ENCODE measurements at places on chromosomes 7 and 10.

- no peak for DNase-seq
These were observed 67.8 kb downstream of the EMX2 start for GRCh38 chr10:117610321-117610720.

DNA sequence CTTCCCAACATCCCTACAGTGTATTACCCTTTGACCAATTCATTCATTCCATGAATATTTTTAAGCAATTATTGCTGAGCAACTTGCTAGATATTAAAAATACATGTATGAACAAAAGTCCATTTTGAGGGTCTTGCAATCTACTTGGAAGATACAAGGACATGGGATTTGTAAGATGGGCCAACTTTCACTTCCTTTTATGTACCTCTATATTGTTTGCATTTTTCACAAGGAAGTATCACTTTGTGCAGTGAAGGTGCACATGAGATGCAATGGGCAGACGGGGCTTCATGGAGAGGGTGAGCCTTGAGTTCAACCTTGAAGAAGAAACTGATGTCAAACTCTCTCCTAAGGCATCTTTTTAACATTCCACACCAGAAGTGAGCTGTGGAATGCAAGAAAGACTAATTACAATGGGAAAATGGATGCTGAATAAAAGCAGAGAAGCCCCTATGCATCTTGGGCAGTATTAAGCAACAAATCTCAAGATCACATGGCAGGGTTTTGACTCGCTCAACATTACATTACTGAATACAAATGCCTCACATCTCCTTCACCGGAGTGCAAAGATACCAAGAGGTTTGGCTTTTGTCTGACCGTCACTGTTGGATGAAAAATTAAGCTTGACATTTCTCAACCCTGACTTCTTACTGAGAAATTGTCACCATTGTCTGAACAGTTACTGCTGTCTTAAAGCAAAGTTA is 341.5 kb downstream of the ELMO1 start:
- no peak for DNase-seq

DNA sequence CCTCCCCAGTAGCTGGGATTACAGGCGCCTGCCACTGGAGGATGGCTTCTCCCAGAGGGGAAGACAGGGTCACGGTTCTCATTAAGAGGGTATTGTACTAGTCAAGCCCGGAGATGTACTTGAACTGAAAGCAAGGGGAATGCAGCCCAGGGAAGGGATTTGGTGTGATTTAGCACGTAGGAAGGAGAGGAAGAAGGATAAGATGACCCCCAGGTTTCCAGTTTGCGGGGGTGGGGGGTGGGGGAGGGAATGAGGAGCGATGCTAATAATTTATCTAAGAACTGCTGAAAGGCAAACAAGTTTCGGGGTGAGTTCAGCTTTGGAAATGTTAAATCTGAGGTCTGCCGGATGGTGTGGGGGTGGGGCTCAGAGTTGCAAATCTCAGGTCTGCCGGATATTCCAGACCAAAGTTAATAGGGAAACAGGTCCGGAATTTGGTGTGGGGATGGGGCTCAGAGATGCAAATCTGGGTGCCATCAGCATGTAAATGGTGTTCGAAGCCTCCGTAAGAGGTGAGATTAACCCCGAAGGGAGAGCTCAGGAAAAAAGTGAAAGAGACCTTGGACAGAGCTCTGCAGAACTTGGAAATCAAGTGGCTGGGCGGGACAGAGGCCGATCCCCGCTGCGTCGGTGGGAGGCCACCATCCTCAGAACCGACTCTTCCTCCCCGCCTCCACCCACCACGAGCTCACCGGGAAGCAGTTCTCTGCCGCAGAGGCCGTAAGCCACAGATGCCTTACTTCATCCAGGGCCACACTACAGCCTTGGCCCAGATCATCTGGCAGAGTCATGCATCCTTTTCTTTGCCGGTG is 1.6 kb upstream of the SEPHS1 start:
- no peak for DNase-seq

- DNase-seq = no peak
These were observed 24.4 kb downstream of the GSDME start for GRCh38 chr7:24732646-24733413.

DNA sequence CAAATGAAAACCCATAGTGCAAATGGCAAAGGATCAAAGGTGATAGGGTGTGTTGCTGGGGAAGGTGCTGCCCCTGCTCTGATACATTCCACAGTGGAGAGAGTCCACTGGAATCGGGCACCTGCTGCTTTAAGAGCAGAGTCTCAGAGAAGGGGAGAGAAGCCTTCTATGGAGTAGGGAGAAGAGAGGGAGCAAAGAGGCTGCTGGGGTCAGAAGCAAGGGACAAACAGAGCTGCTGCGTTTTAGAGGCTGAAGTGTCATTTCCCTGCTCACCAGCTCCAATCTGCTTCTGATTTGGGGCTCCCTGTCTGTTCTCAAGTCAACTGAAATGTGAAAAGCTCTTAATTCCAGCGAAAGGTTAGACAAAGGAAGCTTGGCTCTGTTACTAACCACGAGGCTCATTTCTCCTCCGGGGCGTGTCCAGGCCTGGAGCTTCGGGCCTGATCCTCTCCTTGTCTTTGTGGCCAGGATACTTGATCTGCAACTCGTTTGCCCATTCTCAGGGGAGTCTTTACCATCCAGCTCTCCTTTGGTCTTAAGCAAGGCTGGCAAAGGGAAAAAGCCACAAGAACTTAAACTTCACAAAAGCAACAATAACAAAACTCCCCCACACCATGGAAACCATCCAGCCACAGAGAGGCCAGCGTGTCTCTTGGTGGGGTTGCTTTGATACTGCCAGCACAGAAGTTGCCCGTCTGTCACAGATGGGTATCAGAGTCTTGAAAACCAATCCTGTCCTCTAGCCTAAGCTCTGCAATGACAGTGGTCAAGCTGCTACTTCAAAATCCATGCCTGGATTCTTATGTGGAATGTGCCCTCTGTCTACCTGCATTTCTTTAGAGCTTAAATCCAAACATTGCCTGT is 692.6 kb downstream of the SUGCT start:
- no peak for DNase-seq

DNA sequence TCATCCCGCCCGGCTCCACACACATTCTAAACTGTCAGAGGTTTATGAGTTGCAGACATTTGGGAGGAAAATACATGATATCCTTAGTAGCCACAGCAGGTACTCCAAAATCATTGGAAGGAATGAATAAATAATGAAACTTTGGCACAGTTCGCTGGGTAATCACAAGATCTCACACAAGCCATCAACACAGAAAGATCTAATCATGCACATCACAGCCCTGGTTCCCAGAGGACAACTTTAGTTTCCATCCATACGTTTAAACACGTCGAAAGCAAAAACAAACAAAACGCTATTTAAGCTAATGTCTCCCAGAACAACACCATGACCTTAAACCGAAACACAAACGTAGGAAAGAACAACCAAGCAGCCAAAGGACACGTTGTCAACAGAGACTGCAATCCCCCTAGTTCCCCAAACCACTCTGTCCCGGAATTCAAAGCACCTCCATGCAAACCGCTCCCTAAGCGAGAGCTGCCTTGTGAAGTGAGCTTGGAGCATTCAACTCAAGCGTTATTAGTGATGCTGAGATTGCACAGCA is 12.3 kb downstream of the SVIL start:
- DNase-seq = no peak
